Esophagus muscularis mucosa (tissue), 4 donors: ENCODE measurements at places on chromosomes 13 and 19. TPM values are rescaled to one million over a fixed set of nuclear protein-coding genes. Genes with fewer than 3 reads are reported as not detected.

- no peak for DNase-seq
Measured at GRCh38 chr13:37680137-37680536, 81.6 kb upstream of the POSTN start.

GRCh38 chr13:75507027-75508001, 25.3 kb upstream of the TBC1D4 start:
- DNase-seq = no peak

The PVR gene
- 49.3 TPM for total RNA-seq

The SLC17A7 gene
- 0.99 TPM for total RNA-seq

GRCh38 chr13:93614776-93615175, 388.2 kb downstream of the GPC6 start:
- no peak for DNase-seq

- DNase-seq = no peak
Measured at GRCh38 chr19:3098515-3099346, 4.6 kb downstream of the GNA11 start.

- DNase-seq = no peak
Measured at GRCh38 chr19:5339950-5340636, 519 bp downstream of the PTPRS start.

The LRG1 gene
- 0.17 TPM for total RNA-seq

GRCh38 chr13:112713517-112714253, 23.8 kb downstream of the ATP11A start:
- DNase-seq = no peak

DNA sequence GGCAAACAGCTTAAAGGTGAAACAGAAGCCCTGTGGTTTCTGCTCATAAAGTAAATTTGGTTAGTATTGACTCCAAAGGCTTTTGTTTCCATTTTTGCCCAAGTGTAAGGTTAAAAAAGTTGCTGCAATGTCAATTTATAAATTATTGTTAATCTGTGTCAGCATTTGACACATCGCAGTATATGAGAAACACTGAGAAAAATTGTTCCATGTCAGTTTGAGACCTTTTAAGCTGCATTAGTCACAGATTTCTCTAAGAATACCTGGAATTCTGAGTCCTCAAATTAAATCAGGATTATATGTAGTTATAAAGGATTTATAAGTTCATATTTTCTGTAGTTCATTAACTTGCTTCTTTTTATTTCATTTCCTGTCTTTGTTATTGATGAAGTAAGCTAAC, 78.8 kb downstream of the FGF14 start:
- no peak for DNase-seq

GRCh38 chr13:99367663-99368448, 60.7 kb upstream of the GPR183 start:
- no peak for DNase-seq

GRCh38 chr19:19294914-19295313, 21.8 kb upstream of the TM6SF2 start:
- DNase-seq = no peak

The IL12RB1 gene
- 0.75 TPM for total RNA-seq

DNA sequence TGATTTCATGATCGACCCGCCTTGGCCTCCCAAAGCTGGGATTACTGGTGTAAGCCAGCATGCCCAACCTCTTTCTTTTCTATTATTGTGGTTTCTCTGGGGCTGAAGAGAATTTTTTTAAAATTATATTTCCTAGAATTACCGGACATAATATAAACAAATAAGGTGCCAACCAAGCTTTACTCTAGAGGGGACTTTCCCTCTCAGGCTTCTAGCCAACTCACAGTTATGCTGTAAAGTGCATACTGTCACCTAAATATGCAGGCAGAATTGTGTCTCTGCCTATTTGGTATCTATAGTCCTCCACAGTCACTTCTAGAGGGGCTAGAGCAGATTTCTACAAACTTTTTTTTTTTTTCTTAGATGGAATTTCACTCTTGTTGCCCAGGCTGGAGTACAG, 41.6 kb upstream of the ZNF681 start:
- no peak for DNase-seq

GRCh38 chr19:42216653-42217519, 591 bp downstream of the DEDD2 start:
- no peak for DNase-seq

DNA sequence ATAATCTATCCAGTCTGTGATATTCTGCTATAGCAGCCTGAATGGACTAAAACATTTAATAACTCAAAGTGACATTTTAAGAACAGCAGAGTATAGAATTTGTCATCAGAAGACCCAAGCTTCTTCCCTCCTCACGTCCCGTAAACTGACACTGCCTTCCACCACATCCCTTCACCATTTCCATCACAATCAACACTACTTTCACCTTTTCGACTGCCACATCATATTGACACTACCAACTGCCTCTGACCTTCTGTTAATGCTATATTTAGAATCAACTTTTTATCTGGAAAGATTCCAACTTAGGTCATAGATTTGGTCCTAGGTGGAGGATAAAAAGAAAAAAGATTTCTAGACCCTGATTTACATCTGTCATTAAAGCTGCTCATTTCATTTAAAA, 39.6 kb downstream of the STOML3 start:
- DNase-seq = no peak

DNA sequence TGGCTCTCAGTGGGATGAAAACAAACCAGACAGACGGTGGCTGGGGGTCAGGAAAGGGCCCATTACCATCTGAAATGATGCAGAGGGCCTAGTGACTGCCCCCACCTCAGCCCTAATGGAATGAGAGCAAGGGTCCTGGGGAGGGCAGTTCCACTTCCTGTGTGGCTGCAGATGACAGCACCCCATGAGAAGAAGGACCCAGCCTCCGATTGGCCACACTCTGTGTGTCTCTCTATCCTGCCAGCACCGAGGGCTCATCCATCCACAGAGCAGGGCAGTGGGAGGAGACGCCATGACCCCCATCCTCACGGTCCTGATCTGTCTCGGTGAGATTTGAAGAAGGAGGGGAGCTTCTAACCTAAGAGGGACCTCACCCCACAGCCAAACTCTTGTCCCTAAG, 498 bp downstream of the LILRB1 start:
- peak; percentile 87 for DNase-seq

The PDE4C gene
- 0.66 TPM for total RNA-seq

The ZNF225 gene
- total RNA-seq = 6.2 TPM

The ZNF222 gene
- 2.6 TPM for total RNA-seq

The ANGPTL8 gene
- total RNA-seq = not detected

DNA sequence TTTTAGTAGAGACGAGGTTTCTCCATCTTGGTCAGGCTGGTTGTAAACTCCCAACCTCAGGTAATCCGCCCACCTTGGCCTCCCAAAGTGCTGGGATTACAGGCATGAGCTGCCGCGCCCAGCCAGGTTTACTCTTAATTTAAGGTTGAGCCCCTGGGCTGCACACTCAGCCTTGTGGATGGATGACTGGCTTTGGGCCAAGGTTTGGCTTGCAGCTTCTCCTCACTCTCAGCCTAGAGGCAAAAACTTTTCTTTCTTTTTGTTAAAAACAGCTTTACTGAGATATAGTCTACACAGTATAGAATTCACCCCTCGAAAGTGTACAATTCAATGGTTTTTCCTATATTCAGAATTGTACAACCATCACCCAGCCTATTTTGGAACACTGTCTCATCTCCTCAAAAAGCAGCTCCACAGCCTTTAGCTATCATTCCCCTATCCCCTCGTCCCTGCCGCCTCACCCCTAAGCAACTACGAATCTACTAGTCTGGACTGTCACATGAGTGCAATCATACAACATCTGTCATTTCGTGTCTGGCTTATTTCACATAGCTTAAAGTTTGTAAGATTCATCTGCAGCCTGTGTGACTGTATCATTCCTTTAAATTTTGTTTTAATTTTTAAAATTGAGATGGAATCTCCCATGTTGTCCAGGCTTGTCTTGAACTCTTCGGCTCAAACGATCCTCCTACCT, 14.5 kb upstream of the TSPAN16 start:
- no peak for DNase-seq

DNA sequence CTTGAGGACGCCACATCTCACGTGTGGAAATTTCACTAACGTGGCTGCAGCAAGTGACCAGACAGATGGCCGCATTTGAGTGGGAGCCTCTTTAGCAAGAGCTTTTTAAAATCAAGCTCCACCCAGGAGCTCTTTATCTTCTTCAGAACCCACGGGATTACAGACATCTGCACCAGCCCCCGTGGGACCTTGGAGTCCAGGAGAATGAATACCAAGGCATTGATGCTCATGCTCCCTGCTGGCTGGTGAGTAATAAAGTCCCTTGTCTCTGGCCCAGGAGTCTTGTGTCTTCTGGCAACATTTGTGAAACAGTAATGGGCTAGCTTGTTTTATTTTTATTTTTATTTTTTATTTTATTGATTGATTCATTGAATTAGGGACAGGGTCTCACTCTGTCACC, 64.4 kb downstream of the TRPM4 start:
- no peak for DNase-seq

- DNase-seq = peak; percentile 66
Measured at GRCh38 chr13:51017516-51017915, 93.6 kb downstream of the C13orf42 start.

- peak; percentile 83 for DNase-seq
Measured at GRCh38 chr13:50357586-50358118, 342.4 kb downstream of the KCNRG start.

The ANKRD24 gene
- total RNA-seq = 1.3 TPM

DNA sequence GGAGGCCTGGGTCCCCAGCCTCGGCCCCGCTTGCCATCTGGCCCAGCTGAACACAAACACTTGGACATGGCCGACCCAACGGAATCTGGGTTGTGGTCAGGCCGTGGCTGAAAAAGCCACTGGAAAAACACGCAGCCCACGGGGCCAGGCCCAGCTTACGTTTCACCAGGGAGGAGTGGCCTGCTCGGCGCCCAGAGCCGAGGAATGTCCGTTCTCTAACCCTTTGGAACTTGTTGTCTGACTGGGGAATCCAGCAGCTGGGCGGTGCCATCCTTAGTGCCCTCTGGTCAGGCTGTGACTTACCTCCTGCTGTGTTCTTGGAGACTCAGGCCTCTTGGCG, 13.8 kb downstream of the CILP2 start:
- DNase-seq = no peak

DNA sequence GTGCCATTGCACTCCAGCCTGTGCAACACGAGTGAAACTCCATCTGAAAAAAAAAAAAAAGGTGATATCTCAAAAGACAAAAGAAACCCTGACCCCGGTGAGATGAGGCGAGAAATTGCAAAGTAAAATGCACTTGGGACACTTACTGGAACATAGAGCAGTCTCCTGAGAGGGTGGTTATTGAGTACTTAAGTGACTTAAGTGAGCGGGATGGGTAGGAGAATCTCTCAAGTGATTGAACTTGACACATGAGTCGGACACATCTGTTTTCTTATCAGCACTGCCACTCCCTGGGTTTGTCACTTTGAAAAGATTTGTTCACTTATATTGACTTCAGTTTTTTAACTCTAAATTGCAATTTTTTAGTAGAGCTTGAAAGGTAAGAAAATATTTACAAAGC, 2.8 kb downstream of the ZNF429 start:
- no peak for DNase-seq

DNA sequence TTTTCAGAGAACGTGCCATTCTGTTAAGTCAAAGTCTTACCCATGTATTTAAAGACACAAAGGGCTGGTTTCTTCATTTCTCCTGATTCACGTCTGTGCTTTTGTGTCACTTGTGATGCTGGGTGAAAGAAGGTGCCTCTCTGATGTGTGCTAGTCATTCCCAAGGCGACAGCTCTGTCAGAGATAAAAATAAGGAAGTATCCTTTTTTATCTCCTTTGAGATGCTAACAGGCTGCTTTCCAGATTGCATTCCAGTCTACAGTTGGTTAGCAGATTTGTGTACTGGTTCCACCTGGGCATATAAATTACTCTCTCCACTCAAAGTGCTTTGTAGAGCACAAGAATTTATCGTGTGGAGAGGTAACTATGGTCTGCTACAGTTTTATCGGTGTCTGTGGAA, 33.5 kb upstream of the DCT start:
- no peak for DNase-seq

GRCh38 chr19:47723581-47723940, 10.3 kb downstream of the EHD2 start:
- DNase-seq = no peak

GRCh38 chr13:44146138-44146537, 227.5 kb upstream of the SERP2 start:
- peak; percentile 29 for DNase-seq

- DNase-seq = no peak
Measured at GRCh38 chr13:77779552-77780272, 82.2 kb downstream of the SLAIN1 start.

DNA sequence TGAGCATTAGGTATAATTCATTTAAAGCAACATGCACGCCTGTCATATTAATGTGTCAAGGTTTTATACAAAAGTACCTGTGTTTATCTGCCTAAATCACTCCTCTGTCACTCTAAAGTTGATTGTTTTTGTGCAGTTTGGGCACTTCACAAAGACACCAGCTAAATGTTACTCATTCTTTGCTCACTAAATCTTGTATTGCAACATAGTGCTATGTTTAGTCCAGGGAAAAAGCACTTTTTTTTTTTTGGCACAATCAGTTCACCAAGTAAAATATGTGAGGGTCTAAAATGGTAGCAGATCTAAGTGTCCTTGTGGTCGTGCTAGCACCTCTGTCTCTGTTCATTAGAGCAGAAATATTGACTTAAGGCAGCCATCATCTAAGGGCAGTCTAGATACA, 2526.7 kb upstream of the PCDH20 start:
- DNase-seq = no peak

- no peak for DNase-seq
Measured at GRCh38 chr19:6216236-6216995, 63.4 kb downstream of the MLLT1 start.

DNA sequence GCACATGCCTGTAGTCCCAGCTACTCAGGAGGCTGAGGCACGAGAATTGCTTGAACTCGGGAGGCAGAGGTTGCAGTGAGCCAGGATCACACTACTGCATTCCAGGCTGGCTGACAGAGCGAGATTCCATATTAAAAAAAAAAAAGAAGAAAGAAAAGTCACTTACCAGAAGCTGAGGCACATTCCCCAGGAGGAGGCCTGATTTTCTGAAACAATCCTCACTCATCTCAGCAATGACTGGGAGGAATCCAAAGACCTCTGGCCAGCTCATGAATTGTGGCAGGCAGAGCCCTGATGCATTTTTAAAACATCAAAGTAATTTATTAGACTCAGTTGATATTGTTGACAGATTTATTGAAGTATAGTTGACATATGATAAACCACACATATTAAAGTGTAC, 206.3 kb downstream of the FOXO1 start:
- DNase-seq = no peak

The CCL25 gene
- total RNA-seq = not detected

DNA sequence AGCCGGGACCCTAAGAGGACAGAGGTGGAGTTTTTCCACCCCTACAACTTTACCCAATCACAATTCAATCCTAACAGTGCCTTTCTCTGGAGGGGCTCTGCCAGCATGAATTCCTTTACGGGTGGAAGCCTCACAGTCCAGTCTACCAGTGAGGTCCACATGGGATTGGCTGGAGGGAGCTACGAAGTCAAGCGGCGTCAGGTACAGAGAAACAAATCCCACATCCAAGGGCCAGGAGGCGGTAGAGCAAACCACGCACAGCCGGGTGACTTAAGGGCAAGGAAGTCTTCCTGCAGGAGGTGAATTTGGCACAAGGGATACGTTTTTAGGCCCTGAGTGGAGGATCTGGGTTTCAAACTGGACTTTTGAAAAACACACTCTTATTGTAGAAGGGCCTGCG, 199.6 kb downstream of the UQCRFS1 start:
- DNase-seq = no peak
